Anterior cingulate cortex (tissue), 58 donors: ENCODE measurements at places on chromosomes 1 and 21.

DNA sequence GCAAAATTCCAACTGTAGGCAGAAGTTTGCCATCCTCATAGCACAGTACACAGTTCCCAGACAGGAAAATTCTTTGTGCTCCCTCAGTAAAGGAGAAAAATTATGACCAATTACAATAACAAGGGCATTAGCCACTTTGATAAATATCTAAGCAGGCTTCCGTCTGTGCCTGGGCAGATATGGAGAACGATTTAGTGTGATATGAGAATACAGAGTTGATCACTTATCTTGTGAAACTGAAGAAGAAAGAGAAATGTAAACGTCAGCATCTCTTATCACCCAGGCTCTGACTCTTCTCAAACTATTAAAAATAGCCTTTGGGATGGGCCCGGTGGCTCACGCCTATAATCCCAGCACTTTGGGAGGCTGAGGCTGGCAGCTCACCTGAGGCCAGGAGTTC, 54.5 kb upstream of the TIAM1 start:
- DNase-seq: no peak

DNA sequence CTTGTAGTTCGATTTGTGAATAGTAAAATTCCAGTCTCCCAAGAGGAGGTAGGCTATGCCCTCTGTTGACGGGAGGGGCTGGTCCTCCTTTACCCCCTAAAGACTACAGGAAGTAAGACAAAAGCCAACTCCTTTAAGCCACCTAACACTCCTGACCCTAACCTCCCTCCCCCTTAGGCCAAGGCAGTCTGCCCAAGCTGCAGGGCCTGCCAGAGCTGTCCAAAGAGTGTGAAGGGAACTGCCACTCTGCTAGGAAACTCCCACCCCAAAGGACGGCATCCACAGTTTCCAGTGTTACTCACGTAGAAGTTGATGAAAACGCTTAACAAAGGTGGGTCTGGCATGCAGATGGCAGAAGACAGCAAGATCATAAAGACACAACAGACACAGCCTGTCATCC, 803.2 kb downstream of the PLA2G4A start:
- DNase-seq: no peak

DNA sequence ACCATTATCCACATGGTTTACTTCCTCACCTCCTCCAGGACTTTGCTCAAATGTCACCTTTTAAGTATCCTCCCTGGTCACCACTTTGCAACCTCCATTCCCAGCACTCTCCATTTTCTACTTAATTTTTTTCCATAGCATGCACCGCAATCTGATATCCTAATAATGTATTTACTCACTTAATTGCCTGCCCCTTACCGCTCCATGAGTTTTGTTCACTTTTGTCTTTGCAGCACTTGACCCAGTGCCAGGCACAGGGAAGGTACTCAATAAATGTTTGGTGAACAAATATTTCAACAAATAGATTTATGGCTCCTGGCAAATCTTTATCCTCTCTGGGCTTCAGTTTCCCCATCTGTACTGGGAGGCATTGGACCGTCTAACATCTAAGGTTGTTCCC, 53.6 kb downstream of the UBE2T start:
- DNase-seq: no peak

- no peak for DNase-seq
Observed at GRCh38 chr1:47178020-47178419, 11.8 kb downstream of the PDZK1IP1 start.

DNA sequence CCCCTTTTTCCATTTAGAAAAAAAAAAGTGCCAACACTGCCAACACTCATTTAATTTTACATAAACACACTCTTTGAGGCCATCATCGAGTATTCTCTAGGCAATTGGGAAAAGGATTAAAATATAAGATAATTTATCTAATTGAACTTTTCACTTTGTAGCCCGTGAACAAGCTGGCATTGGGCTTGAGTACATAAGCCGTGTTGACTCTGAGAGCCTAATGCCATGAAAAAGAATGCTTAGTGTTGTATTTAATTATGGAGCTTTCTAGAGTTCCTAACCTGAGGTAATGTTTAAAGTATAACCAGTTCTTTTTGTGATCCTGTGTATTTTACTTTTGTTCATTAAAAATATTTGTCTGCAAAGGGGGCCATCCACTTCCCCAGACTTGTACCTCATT, 193.8 kb downstream of the LYPLAL1 start:
- DNase-seq: no peak

DNA sequence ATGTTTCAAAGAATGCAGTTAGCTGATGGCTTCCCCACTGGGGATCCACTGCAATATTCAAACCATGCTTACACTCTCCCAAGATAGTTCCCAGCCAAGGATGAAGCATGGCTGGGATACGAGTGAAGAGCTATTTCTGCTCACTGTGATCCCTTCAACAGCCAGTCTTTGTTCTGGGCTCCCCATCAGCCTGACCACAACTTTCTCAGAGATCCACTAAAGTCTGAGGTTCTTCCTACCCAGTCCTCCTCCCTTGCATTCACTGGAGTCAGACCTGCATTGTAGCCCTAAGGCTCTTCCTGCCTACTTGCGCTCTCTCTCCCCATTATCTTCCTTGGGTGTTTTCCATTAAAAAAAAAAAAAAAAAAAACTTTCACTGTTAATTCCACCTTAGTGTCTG, 101.4 kb downstream of the TTLL7 start:
- DNase-seq: no peak

- DNase-seq: no peak
Observed at GRCh38 chr1:59892841-59893811, 33.4 kb downstream of the CYP2J2 start.

- no peak for DNase-seq
Observed at GRCh38 chr1:107449326-107449725, 308.5 kb downstream of the NTNG1 start.
